Mesendoderm (in vitro differentiated cells): ENCODE measurements at places on chromosomes 3 and 15.

DNA sequence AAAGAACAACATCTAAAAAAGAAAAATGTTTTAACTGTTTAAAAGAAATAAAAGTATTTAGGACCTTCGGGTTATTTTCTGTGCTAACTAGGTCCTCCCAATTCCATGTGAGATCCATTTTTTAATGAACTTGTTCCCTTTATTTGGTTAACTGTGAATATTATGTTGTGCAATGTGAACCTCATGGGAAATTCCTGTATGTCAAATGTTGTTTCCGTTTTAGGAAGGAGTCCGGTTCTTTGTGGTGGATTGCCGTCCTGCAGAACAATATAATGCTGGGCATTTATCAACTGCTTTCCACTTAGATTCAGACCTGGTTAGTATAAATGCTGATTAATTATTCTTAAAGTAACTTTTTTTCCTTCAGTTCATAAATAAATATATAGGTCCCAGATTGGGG, 35.5 kb upstream of the NIT2 start:
- H3K4me3 ChIP-seq, result no peak overlapping the region
- H3K27ac ChIP-seq, result no peak overlapping the region
- no peaks in the 10 kb centered on the region for H3K36me3 ChIP-seq
- no peaks in the 10 kb centered on the region for H3K27me3 ChIP-seq
- no peaks in the 10 kb centered on the region for H3K4me1 ChIP-seq

DNA sequence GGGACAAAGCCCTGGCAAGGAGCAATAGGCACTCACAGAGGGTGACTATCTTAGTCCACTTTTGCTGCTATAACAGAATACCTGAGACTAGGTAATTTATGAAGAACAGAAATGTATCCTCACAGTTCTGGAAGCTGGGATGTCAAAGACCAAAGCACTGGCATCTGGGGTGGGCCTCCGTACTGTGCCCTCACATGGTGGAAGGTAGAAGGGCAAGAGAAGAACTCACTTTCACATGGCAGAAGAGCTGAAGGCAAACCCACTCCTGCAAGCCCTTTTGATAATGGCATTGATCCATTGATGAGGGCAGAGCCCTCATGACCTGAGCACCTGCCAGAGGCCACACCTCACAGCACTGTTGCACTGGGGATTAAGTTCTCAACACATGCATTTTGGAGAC, 173.4 kb upstream of the C2CD4B start:
- no peaks in the 10 kb centered on the region for H3K27me3 ChIP-seq
- no peaks in the 10 kb centered on the region for H3K36me3 ChIP-seq
- DNase-seq, result no peak
- no peak overlapping the region for H3K27ac ChIP-seq
- H3K4me1 ChIP-seq, result no peaks in the 10 kb centered on the region
- no peak overlapping the region for H3K4me3 ChIP-seq

DNA sequence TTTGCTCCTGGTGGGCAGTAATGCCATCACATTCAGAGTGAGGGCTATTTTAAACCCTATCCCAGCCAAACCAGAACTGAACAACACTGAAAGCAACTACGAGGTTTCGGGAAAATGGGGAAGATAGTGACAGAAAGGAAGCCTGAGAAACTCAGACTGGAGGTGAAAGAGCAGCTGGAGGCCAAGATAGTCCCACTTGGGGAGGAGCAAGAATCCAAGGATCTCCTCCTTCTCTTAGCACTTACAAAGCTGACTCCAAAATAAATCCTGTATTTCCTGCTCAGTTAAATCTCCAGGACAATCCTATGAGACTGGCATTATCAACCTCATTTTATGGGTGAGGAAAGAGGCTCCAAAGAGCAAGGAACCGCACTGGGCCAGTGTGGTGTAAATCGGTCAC, 14.1 kb upstream of the SETMAR start:
- no peak overlapping the region for H3K4me3 ChIP-seq
- H3K27me3 ChIP-seq, result no peaks in the 10 kb centered on the region
- peak; percentile 76 for DNase-seq
- H3K4me1 ChIP-seq, result no peaks in the 10 kb centered on the region
- H3K36me3 ChIP-seq, result no peaks in the 10 kb centered on the region

DNA sequence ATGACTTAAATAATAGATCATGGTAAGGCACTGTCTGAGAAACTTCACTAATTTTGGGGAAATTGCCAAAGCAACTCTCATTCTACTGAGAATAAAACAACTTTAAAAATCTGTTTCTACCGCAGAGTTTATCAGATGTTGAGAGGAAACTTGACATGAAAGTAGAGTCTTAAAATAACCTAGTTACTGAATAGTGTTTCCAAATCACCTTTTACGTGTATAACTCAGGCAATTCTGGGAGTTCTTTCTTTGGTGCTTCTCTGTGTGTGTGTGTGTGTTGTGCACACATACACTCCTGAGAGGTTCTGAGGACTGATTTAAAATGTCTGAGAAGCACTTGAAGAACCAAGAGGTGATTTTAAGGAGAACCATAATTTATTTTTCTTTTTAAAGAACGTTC, 236.6 kb downstream of the SV2B start:
- H3K27ac ChIP-seq, result no peak overlapping the region
- no peak for DNase-seq
- H3K4me1 ChIP-seq, result no peaks in the 10 kb centered on the region

DNA sequence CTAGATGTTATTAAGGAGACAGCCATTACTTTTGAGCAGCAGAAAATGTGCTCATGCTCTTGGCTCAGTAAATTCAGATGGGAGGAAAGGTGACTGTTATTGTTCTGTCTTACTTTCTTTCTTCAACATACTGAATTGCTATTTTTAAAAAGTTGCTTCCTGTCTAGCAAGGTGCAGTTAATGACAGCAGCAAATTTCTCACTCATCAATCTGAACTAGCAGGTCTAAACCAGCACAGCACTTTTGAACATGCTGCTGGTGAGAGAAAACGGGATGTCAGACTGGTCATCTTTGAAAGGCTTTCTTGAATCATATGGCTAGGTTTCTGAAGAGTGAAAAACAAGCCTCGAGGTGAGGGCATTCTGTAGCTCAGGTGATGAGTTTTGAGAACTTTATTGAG, 384.7 kb downstream of the MFSD1 start:
- H3K4me3 ChIP-seq, result no peak overlapping the region
- no peak overlapping the region for H3K27ac ChIP-seq
- H3K4me1 ChIP-seq, result no peaks in the 10 kb centered on the region
- DNase-seq, result no peak
- no peaks in the 10 kb centered on the region for H3K27me3 ChIP-seq

GRCh38 chr3:55518451-55518850, 31.3 kb upstream of the WNT5A start:
- H3K36me3 ChIP-seq, result no peaks in the 10 kb centered on the region
- no peak overlapping the region for H3K27ac ChIP-seq
- H3K4me3 ChIP-seq, result no peak overlapping the region
- H3K4me1 ChIP-seq, result peaks cover 16% of the 10 kb centered on the region

GRCh38 chr3:102089904-102090720, 240.8 kb downstream of the NFKBIZ start:
- no peaks in the 10 kb centered on the region for H3K36me3 ChIP-seq
- H3K27me3 ChIP-seq, result no peaks in the 10 kb centered on the region
- no peak overlapping the region for H3K4me3 ChIP-seq
- no peak for DNase-seq
- no peaks in the 10 kb centered on the region for H3K4me1 ChIP-seq

- peaks cover 1% of the 10 kb centered on the region for H3K36me3 ChIP-seq
- no peak for DNase-seq
- H3K4me3 ChIP-seq, result no peak overlapping the region
These were observed 78.7 kb downstream of the USP13 start for GRCh38 chr3:179731544-179731943.

GRCh38 chr3:102017784-102018183, 168.5 kb downstream of the NFKBIZ start:
- H3K4me3 ChIP-seq, result no peak overlapping the region
- H3K27ac ChIP-seq, result no peak overlapping the region
- H3K4me1 ChIP-seq, result no peaks in the 10 kb centered on the region
- no peaks in the 10 kb centered on the region for H3K36me3 ChIP-seq

DNA sequence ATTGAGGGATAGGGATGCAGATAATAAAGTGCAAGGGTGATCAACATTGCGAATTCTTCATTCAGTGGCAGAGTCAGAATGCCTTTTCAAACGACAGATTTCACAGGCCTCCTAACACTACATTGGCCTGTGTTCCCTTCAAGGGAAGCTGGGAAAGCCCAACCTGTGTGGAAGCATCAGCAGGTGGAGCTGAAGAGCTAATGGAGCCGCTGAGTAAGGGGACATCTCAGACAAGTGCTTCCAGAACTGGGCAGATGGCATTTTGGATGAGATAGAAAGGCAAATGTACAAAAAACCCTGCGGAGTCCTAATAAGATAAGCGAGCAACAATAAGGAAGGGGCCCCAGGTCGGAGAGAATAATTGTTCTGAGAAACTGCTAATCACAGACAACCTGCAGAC, 8.5 kb upstream of the SLC24A5 start:
- no peak overlapping the region for H3K27ac ChIP-seq
- peak; percentile 82 for DNase-seq
- H3K4me1 ChIP-seq, result no peaks in the 10 kb centered on the region
- H3K36me3 ChIP-seq, result no peaks in the 10 kb centered on the region
- no peaks in the 10 kb centered on the region for H3K27me3 ChIP-seq
- no peak overlapping the region for H3K4me3 ChIP-seq

- no peaks in the 10 kb centered on the region for H3K4me1 ChIP-seq
- H3K4me3 ChIP-seq, result no peak overlapping the region
- no peak overlapping the region for H3K27ac ChIP-seq
- DNase-seq, result no peak
- H3K27me3 ChIP-seq, result no peaks in the 10 kb centered on the region
These were observed 25.0 kb upstream of the KY start for GRCh38 chr3:134675726-134676256.

DNA sequence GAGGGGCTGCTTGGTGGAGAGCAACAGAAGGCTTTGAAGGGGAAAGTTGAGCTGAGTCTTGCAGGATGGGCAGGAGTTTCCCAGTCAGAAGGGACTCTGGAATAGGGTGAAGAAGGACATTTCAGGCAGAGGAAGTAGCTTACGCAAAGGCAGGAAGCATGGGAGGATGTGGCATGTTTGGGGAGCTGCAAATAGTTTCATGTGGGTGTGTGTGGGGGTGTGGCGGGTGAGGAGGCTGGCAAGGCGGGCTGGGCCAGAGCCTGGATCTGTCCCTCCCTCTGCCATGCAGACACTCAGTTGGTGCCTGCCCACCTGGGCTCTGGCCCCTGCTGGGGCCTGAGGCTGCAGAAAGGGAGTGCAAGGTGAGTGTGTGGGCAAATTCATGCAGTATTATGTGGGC, 10.4 kb downstream of the TEX264 start:
- no peak for DNase-seq
- H3K36me3 ChIP-seq, result no peaks in the 10 kb centered on the region
- H3K4me1 ChIP-seq, result peaks cover 4% of the 10 kb centered on the region
- H3K27ac ChIP-seq, result no peak overlapping the region
- no peak overlapping the region for H3K4me3 ChIP-seq

DNA sequence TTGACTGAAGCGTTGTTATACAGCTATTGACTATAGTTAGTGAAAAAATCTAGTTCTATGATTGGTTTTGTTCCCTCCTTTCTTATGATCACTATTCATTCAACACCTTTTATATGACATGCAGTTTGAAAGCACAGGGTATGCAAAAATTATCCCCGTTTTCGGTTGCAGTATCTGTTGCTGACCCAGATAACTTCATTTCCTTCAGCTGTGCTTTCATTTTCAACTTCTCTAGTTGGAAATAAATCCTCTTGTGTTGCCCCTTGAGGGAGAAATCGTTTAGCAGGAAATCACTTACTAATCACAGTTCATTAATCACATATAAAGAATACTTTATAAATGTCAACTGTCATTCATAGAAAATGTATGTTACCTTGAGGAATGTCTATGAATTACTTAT, 55.1 kb downstream of the MBNL1 start:
- H3K36me3 ChIP-seq, result no peaks in the 10 kb centered on the region
- DNase-seq, result no peak
- H3K27ac ChIP-seq, result no peak overlapping the region
- no peak overlapping the region for H3K4me3 ChIP-seq
- no peaks in the 10 kb centered on the region for H3K27me3 ChIP-seq
- no peaks in the 10 kb centered on the region for H3K4me1 ChIP-seq

DNA sequence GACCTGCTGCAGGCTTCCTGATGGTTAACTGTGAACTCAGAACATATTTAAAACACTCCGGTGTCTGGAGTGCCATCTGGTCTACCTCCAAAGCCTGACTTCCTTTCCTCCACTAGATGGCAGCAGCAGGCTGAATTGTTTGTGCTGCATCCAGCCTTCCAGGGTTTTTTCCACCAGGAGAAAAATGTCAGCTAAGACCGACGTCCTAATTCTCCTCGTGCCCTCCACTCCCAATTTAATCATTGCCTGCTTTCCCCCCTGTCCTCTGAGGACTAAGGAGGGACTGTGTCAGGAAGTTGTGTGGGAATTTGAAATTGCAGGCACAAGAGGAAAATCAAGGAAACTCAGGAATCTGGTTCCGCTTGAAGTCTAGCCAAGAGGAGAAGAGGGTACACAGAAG, 165.2 kb upstream of the UMPS start:
- H3K36me3 ChIP-seq, result no peaks in the 10 kb centered on the region
- no peaks in the 10 kb centered on the region for H3K27me3 ChIP-seq
- no peak overlapping the region for H3K4me3 ChIP-seq
- peak; percentile 84 for DNase-seq

DNA sequence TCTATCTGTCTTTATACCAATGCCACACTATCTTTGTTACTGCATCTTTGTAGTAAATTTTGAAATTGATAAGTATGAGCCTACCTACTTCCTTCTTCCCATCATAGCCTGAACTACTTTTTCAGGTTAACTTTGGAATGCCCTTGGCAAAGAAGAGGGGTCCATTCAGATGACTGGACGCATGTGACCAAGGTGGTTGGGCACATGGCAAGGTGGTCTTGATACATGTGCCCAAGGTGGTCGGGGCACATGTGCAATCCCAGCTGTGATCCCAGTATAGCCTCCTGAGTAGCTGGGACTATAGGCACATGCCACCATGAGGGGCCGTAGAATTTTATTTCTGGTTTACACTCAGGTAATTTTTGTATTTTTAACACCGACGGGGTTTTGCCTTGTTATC, 330.2 kb downstream of the GABRB3 start:
- no peaks in the 10 kb centered on the region for H3K27me3 ChIP-seq
- no peak overlapping the region for H3K4me3 ChIP-seq
- H3K27ac ChIP-seq, result no peak overlapping the region
- no peak for DNase-seq

DNA sequence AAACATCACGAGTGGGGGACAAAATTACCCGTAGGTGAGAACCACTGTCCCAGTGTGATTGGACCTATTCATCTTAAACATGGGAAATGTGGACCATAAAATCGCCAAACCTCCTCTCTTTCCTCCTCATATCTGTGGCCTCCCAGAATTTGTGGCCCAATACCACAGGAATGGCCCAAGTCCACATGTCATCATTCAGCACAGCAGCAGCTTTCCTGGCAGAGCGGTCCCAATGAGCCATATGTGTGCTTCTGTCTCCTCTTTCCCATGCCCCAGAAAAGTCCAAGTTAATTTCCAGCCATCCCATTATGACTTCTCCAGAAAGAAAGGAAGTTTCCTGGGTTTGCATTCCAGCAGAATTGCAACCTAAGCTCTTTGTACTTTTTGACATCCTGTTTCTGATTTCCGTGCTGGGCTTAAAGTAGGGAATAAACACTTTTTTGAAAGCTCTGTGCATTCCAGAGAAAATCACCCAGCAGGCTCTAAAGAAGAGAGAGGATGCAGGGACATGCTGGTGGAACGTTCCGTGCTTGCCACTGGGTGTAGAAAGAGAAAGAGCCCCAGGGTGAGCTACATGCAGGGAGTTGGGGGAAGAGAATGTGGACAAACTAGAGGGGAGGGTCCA, 259.4 kb upstream of the PROK2 start:
- no peak overlapping the region for H3K4me3 ChIP-seq
- H3K27ac ChIP-seq, result no peak overlapping the region
- H3K36me3 ChIP-seq, result no peaks in the 10 kb centered on the region
- no peaks in the 10 kb centered on the region for H3K27me3 ChIP-seq
